ENCODE measurements at places on chromosomes 2 and 18. TPM values are rescaled to one million over a fixed set of nuclear protein-coding genes. Genes with fewer than 3 reads are reported as not detected.

PPP1R1C gene
- 0.56 TPM for total RNA-seq

MBP gene
- total RNA-seq: 20.5 TPM

TTN gene
- 5.6 TPM for total RNA-seq

MYCN gene
- not detected for total RNA-seq

CXCR4 gene
- 16.1 TPM for total RNA-seq

CFAP53 gene
- total RNA-seq: 0.37 TPM

SLC14A1 gene
- total RNA-seq: 443 TPM

ACADL gene
- total RNA-seq: 0.26 TPM

ERMN gene
- total RNA-seq: under 0.01 TPM

SMCHD1 gene
- total RNA-seq: 77.3 TPM

ABCG5 gene
- under 0.01 TPM for total RNA-seq

DOK6 gene
- 3.0 TPM for total RNA-seq

GNLY gene
- not detected for total RNA-seq

SLC5A7 gene
- total RNA-seq: not detected

CHRNG gene
- total RNA-seq: not detected

DARS1 gene
- total RNA-seq: 73.2 TPM

ST8SIA3 gene
- not detected for total RNA-seq

TACR1 gene
- not detected for total RNA-seq

IGFBP2 gene
- 807 TPM for total RNA-seq

LYPD6B gene
- not detected for total RNA-seq

RIT2 gene
- total RNA-seq: not detected

TBR1 gene
- total RNA-seq: not detected

NAT8 gene
- total RNA-seq: not detected

CYP26B1 gene
- 0.25 TPM for total RNA-seq

BOLL gene
- not detected for total RNA-seq

COL4A3 gene
- total RNA-seq: 16.2 TPM

POTEC gene
- total RNA-seq: not detected

RGPD8 gene
- 12.9 TPM for total RNA-seq

NEU2 gene
- not detected for total RNA-seq

GDF7 gene
- 1.3 TPM for total RNA-seq

VWA3B gene
- not detected for total RNA-seq

ABCG8 gene
- total RNA-seq: not detected

IL1R1 gene
- total RNA-seq: 49.0 TPM
